Glutamatergic neuron (in vitro differentiated cells): ENCODE measurements at places on chromosomes 3 and 15. TPM values are rescaled to one million over a fixed set of nuclear protein-coding genes. Genes with fewer than 3 reads are reported as not detected.

The RHCG gene
- total RNA-seq, result not detected

The CHL1 gene
- total RNA-seq, result 35.5 TPM

The RAD51 gene
- 5.0 TPM for total RNA-seq

The FILIP1L gene
- total RNA-seq, result 4.3 TPM

The ATRIP gene
- 15.8 TPM for total RNA-seq

The GOLGA8S gene
- not detected for total RNA-seq

The SPINT1 gene
- total RNA-seq, result 6.0 TPM

The TBC1D5 gene
- 40.2 TPM for total RNA-seq

The PLS1 gene
- total RNA-seq, result 1.3 TPM
